ENCODE measurements at places on chromosomes 4 and X. TPM values are rescaled to one million over a fixed set of nuclear protein-coding genes. Genes with fewer than 3 reads are reported as not detected.

The SMARCA1 gene
- total RNA-seq, result 27.5 TPM

The FAM47E gene
- total RNA-seq, result 2.0 TPM

The LRAT gene
- total RNA-seq, result not detected

The MRPS18C gene
- 68.7 TPM for total RNA-seq

DNA sequence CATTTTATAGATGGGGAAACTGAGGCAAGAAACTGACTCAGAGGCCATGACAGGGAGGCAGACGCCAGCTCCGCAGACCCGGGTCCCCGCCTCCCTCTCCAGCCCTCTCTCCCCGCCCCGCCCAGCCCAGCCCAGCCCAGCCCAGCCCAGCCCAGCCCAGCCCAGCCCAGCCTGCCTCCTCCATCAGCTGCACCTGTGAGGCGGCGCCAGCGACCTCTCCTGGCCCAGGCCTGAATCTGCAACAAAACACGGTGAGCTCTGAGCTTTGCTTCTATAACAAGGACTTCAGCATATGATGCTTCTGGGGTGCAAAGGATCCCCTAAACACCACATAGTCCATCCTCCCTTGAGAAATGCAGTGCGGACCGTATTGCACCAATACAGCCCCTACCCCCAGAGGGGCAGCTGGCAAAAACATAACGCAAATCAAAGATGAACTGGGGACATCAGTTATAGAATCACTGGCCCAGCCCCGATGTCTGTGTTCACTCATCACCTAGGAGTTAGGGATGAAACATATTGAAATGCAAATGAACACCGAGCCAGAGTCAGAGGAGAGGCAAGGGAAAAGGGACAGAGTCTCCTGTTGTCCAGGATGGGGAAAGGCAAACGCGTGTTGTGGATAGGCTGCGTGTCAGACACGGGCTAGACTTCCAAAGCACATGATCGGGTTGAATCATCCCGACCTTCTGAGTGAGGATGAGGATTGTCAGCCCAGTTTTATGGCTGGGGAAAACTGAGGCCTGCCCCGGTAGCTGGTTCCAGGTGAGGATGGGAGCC, 216.1 kb upstream of the PSAPL1 start:
- DNase-seq, result no peak

DNA sequence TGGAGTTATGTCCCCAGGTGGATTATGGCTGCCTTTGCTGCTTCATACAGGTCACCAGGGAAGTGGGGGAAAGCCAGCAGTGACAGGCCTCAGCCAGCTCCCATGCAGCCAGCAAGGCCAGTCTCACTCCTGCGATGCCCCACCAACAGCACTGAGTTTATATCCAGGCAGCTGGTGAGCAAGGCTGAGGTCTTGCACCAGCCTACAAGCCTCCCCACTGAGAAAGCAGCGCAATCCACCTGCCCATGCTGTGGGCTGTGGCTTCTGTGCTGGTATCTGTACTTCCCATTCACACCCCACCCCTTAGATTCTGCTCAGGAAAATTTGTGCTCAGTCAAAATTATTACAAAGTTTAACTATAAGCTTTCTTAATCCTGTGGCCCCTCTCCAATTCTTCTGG, 153.5 kb downstream of the HHIP start:
- no peak for DNase-seq

- DNase-seq, result no peak
Observed at GRCh38 chrX:67044029-67044653, 405.3 kb upstream of the EDA2R start.

- DNase-seq, result no peak
Observed at GRCh38 chrX:77167993-77168392, 279.2 kb upstream of the FGF16 start.

DNA sequence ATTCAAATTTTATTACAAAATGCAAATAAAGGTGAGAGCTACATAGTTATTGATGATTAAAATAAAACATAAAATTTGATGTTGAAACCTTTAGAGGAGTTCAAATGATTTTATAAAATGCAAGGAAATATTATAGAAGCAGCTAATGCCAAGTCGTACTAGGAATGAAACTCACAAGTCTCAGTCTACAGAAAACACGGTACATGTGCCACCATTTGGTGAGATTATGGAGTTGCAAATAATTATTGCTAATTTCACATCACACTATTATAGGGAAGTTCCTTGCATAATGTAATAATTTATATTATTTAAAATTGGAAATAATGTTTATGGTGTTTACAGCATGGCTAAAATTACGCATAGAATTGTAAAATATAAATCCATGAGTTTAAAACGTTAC, 1601.7 kb upstream of the TENM3 start:
- DNase-seq, result no peak

- DNase-seq, result peak; percentile 65
Observed at GRCh38 chrX:19121898-19122640, at the start of gene ADGRG2. Gene ADGRG2, minus strand, starts transcription at chrX:19122468. Its CDS starts 53,634 bp downstream, at chrX:19068834.

- no peak for DNase-seq
Observed at GRCh38 chrX:10130354-10130753, 26.4 kb upstream of the CLCN4 start.

All from Right ventricle myocardium superior (tissue), 1 donor.